ENCODE measurements at places on chromosomes 3 and 15. TPM values are rescaled to one million over a fixed set of nuclear protein-coding genes. Genes with fewer than 3 reads are reported as not detected.

The CFAP100 gene
- not detected for polyA plus RNA-seq

The PEAK1 gene
- polyA plus RNA-seq = 9.5 TPM

The EXD1 gene
- polyA plus RNA-seq = 0.78 TPM

The GOLGA6L7 gene
- polyA plus RNA-seq = not detected

The SH2D7 gene
- polyA plus RNA-seq = not detected

The GOLGA6A gene
- polyA plus RNA-seq = not detected

The TCAIM gene
- 33.4 TPM for polyA plus RNA-seq

The SLC28A1 gene
- not detected for polyA plus RNA-seq

The GATM gene
- polyA plus RNA-seq = 23.8 TPM

The DUOXA1 gene
- polyA plus RNA-seq = not detected

The GHSR gene
- not detected for polyA plus RNA-seq

The APBA2 gene
- polyA plus RNA-seq = 0.50 TPM

The ZNF662 gene
- polyA plus RNA-seq = 6.5 TPM

The MRPS22 gene
- 75.8 TPM for polyA plus RNA-seq

The SPSB4 gene
- not detected for polyA plus RNA-seq

The ELL3 gene
- polyA plus RNA-seq = not detected

The CHST13 gene
- not detected for polyA plus RNA-seq

The CORO2B gene
- 184 TPM for polyA plus RNA-seq

The AHSG gene
- not detected for polyA plus RNA-seq

The INKA1 gene
- polyA plus RNA-seq = not detected

The IGF1R gene
- 24.4 TPM for polyA plus RNA-seq

The HLTF gene
- polyA plus RNA-seq = 223 TPM

The STAB1 gene
- not detected for polyA plus RNA-seq

The GALNT15 gene
- 1.0 TPM for polyA plus RNA-seq

The HRG gene
- polyA plus RNA-seq = not detected

The P3H2 gene
- polyA plus RNA-seq = 2.3 TPM

The ATP10A gene
- 0.11 TPM for polyA plus RNA-seq

The NLGN1 gene
- polyA plus RNA-seq = 14.2 TPM

Measured in Purkinje cell (primary cell).